ENCODE measurements at places on chromosomes 13 and 19. TPM values are rescaled to one million over a fixed set of nuclear protein-coding genes. Genes with fewer than 3 reads are reported as not detected.

The SHISA2 gene
- total RNA-seq: 4.7 TPM

The NPAS1 gene
- 3.9 TPM for total RNA-seq

The DMWD gene
- 109 TPM for total RNA-seq

The ERCC2 gene
- 64.1 TPM for total RNA-seq

The ZNF491 gene
- total RNA-seq: 4.7 TPM

The LILRB5 gene
- not detected for total RNA-seq

The CEACAM4 gene
- not detected for total RNA-seq

The HSH2D gene
- total RNA-seq: 0.38 TPM

The JSRP1 gene
- total RNA-seq: 0.80 TPM

The ADGRE1 gene
- total RNA-seq: not detected

The LAIR1 gene
- 0.92 TPM for total RNA-seq

The ERICH6B gene
- not detected for total RNA-seq

The KCTD12 gene
- 142 TPM for total RNA-seq

- no peak for DNase-seq
These were observed 149.7 kb downstream of the KATNAL1 start for GRCh38 chr13:30157616-30157993.

- DNase-seq: no peak
These were observed 92.8 kb downstream of the EPSTI1 start for GRCh38 chr13:42899266-42899665.

- no peak for DNase-seq
These were observed 223.8 kb downstream of the TDRD3 start for GRCh38 chr13:60620611-60621395.

GRCh38 chr19:41615207-41615606 is 11.7 kb downstream of the CEACAM4 start:
- no peak for DNase-seq

GRCh38 chr19:19262190-19263057 is 10.7 kb downstream of the TM6SF2 start:
- no peak for DNase-seq

- no peak for DNase-seq
These were observed 3.0 kb upstream of the TNNT1 start for GRCh38 chr19:55152017-55152416.

DNA sequence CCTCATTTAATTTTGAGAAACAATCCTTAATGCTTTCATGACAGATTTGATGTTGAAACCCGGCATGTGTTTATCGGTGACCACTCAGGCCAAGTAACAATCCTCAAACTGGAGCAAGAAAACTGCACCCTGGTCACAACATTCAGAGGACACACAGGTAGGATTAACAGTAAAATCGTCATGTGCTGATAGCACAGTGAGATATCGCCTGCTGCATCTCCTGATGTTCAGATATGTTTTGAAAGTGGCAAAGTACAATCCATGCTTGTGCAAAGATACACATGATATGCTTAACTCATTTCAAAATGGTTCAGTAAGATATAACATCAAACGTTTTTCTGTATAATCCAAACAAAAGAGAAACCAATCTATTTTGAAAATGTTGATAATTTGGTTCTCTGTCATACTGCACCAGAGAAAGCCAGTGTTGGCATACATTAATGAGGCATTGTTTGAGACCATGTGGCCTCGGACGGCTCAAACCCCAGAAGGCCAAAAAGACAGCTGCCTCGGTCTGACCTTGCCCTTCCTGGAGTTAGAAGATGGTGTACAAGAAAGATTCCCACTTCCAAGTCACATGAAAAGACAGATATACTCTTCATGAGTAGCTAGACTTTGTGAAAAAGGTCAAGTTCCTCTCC is 76.2 kb downstream of the DHRS12 start:
- no peak for DNase-seq

DNA sequence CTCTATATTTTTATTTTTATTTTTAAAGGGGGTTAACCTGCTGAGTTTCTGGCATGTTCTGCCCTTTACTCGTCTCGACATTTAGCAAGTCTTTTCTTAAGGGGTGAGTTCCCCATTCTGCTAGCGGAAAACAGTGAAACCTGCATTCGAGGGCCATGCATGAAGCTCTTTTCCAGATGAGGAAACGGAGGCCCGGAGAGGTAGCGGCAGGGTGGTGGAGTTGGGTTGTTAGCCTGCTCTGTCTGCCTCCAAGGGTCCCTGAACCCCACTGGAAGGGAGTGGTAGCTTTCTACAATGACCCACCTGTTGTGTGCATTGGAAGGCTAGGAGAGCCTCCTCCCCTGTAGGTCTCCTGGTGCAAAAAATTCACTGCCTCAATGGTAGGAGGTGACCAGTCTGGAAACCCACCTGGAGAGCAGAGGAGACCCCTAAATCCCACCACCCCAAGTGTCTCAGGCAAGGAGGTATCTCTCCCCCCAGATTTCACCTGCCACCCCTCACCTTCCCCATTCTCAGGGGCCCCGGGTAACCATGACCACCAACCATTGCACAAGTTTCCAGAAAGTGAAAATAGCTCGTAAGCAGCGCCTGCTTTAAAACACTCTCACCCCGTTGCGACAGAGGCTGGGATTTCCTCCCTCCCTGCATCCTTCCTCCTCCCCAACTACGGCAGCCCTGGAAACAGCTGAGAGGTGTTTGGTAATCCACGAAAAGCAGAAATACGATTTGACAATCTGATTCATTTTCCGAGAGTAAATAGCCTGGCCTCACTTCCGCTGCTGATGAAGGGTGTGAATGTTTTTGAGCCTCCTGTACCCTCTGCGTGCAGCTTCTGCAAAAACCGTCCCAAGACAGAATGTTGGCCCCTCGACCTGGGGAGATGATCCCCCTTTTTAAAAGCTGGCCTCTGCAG is 3.5 kb downstream of the KLF2 start:
- no peak for DNase-seq

DNA sequence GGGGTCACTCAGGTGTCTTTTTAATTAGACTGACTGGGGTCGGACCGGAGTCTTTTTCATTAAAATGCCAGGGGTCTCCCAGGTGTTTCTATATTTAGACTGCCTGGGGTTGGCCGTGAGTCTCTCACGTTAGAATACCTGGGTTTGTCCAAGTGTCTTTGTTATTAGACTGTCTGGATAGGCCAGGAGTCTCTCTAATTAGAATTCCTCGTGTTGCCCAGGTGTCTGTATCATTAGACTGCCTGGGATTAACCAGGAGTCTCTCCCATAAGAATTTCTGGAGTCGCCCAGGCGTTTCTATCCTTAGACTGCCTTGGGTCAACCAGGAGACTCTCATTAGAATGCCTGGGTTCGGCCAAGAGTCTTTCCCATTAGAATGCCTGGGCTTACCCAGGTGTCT is 1445.7 kb downstream of the UQCRFS1 start:
- no peak for DNase-seq

DNA sequence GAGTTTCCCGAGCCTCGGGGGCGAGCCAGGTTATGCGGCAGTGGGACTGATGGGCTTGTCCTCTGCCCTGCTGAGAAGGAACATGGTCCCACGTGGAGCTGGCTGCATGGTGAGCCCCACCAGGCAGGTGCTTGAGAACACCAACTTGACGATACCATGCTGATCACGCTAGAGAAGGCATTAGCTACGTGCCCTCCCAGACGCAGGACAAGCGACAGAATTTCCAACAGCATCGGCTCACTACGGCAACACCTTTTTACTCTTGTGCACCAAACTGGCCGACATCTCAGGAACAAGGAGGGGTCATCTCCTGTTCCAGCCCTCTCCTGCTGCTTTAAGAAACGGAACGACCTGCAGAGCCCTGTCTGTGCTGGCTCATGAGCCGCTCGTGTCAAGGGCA is 8.3 kb downstream of the ZFR2 start:
- DNase-seq: no peak

DNA sequence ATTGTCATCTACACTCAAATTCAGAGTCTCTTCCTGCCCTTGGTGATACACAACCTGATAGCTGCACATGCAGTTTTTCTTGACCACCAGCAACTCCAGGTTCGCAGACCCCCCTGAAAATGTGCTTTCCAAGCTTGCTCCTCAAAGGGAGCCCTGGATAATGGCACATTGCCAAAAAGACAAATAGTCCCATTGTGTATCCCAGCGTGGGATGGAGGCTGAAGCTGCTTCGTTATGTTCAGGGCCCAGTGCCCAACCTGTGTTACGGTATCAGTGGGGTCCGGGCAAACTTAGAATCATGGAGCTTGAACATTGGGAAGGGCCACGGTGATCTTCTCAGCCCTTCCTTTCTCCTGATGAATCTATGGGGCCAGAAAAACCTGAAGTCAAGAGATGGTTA is 173.0 kb downstream of the TEX29 start:
- DNase-seq: no peak

- DNase-seq: no peak
These were observed 1.4 kb downstream of the WDFY2 start for GRCh38 chr13:51585696-51586095.

DNA sequence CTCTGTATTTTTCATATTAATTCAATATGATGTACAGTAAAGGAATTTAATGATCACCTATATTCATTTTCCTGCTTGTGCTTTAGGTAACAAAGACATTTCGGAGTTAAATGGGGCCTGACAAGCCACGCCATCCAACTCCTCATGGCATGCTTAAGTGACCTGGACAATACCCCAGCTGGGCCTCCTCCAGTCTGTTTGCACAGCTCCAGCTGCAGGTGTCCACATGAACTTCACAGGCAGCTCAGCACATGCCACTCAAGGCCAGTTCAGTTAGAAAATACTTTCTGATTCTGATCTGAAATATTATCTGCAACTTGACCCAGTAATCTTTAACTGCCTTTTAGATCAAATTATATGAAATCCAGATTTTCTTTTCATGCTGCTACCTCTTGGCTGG is 89.6 kb upstream of the SLC15A1 start:
- DNase-seq: no peak

- DNase-seq: no peak
These were observed 10.8 kb downstream of the F2RL3 start for GRCh38 chr19:16899566-16900075.

- DNase-seq: no peak
These were observed 1.3 kb downstream of the TNFSF14 start for GRCh38 chr19:6668691-6669090.

- DNase-seq: no peak
These were observed 3.6 kb downstream of the TPT1 start for GRCh38 chr13:45337395-45337794.

- no peak for DNase-seq
These were observed 253.6 kb downstream of the MTUS2 start for GRCh38 chr13:29073755-29074154.

GRCh38 chr19:5664515-5664914 is 15.8 kb downstream of the MICOS13 start:
- no peak for DNase-seq

- no peak for DNase-seq
These were observed 17.5 kb downstream of the NDUFB7 start for GRCh38 chr19:14554382-14554812.

All from mesothelial cell of epicardium (in vitro differentiated cells).